Effector memory CD4-positive, alpha-beta T cell (primary cell): ENCODE measurements at places on chromosomes 12 and 14.

- no peaks in the 10 kb centered on the region for H3K36me3 ChIP-seq
- no peak overlapping the region for H3K4me3 ChIP-seq
- DNase-seq = no peak
- no peaks in the 10 kb centered on the region for H3K27me3 ChIP-seq
- H3K4me1 ChIP-seq = no peaks in the 10 kb centered on the region
These were observed 334.9 kb upstream of the DIO2 start for GRCh38 chr14:80545935-80546854.

GRCh38 chr14:100734031-100734990, 7.6 kb downstream of the DLK1 start:
- DNase-seq = no peak
- no peaks in the 10 kb centered on the region for H3K27me3 ChIP-seq
- no peaks in the 10 kb centered on the region for H3K4me1 ChIP-seq
- no peak overlapping the region for H3K4me3 ChIP-seq

GRCh38 chr12:13372386-13372785, 175.9 kb downstream of the EMP1 start:
- no peaks in the 10 kb centered on the region for H3K4me1 ChIP-seq
- no peak overlapping the region for H3K4me3 ChIP-seq

- no peaks in the 10 kb centered on the region for H3K27me3 ChIP-seq
- no peaks in the 10 kb centered on the region for H3K36me3 ChIP-seq
- H3K27ac ChIP-seq = no peak overlapping the region
- no peak for DNase-seq
- no peak overlapping the region for H3K4me3 ChIP-seq
These were observed 76.1 kb upstream of the REP15 start for GRCh38 chr12:27620121-27620520.

DNA sequence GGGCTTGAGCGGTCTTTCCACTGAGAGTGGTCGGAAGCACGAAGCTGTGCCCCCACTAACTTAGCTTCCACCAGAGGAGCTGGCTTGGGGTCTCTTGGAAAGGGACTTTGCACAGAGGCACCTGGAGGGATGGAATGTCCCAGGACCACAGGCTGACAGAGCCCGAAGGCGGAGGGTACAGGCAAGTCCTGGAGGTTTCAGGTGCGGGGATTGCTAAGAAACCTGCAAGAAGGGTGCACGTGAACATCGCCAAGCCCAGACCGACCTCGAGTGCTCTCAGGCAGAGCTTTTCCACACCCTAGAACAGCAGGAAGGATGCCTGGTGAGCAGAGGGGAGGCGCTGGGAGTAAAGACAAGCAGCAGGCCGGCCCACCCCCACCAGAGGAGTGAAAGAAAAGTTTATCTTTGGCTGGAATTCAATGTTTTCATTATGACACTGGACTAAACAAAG, 61.6 kb downstream of the SERPINA3 start:
- no peak overlapping the region for H3K4me3 ChIP-seq
- no peaks in the 10 kb centered on the region for H3K36me3 ChIP-seq
- peaks cover 3% of the 10 kb centered on the region for H3K27me3 ChIP-seq
- H3K4me1 ChIP-seq = no peaks in the 10 kb centered on the region
- no peak overlapping the region for H3K27ac ChIP-seq

DNA sequence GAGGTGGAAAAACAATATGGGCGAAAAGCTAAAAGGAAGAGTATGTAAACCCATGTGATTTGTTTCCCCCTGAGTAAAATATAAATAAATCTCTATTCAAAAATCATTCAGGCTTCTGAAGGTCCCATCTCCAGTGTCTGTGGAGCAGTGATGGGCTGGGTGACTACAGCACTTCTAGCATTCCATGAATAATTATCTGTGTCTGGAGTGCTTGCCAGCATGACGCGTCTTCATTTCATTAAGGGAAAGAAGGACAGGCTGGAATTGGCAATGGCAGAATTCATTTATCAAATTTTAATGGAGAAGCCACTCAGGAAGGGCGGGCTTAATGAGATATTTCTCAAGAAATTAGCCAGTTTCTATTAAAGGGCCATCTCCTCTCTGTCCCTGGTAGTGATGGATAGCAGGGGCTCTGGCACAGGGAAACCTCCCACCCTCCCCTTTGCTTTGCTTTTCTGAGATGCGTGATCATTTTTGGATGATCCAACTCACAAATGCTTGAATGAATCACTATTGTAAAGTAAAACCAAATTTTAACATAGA, 916.3 kb upstream of the SEL1L start:
- H3K27ac ChIP-seq = no peak overlapping the region
- H3K4me1 ChIP-seq = no peaks in the 10 kb centered on the region
- DNase-seq = no peak
- H3K4me3 ChIP-seq = no peak overlapping the region

DNA sequence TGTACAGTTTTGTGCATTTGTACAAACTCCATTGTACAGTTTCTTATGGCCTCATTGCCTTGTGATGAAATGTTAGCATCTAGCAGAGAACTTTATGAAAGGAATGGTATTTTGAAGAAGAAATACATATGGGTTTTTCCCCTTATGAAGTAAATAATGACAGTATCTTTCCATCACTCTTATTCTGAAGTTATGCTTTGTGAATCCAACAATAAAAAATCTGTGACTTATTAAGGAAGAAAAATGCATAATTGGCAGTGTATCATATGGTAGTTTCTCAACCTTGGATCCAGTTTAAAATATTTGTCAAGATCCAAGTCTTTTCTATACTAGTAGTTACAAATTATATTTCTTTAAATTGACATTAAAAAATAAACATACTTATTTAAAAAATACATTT, 859.1 kb upstream of the FLRT2 start:
- DNase-seq = no peak
- no peaks in the 10 kb centered on the region for H3K27me3 ChIP-seq
- no peaks in the 10 kb centered on the region for H3K36me3 ChIP-seq

GRCh38 chr14:35257809-35258208, 34.4 kb upstream of the PSMA6 start:
- no peak overlapping the region for H3K27ac ChIP-seq
- DNase-seq = no peak
- no peaks in the 10 kb centered on the region for H3K27me3 ChIP-seq
- no peak overlapping the region for H3K4me3 ChIP-seq
- no peaks in the 10 kb centered on the region for H3K4me1 ChIP-seq

GRCh38 chr12:67202011-67202677, 67.0 kb upstream of the CAND1 start:
- no peaks in the 10 kb centered on the region for H3K36me3 ChIP-seq
- H3K4me3 ChIP-seq = no peak overlapping the region
- no peak for DNase-seq

GRCh38 chr12:113334786-113335539, at the start of gene SLC8B1:
Gene SLC8B1 (minus strand): TSS chr12:113335109. CDS start chr12:113332878, 2,231 bp downstream.
- peaks cover 8% of the 10 kb centered on the region for H3K4me1 ChIP-seq
- H3K27me3 ChIP-seq = no peaks in the 10 kb centered on the region
- H3K4me3 ChIP-seq = peak within 1 kb of the TSS; percentile 88
- peak within 1 kb of the TSS; percentile 53 for H3K27ac ChIP-seq
- H3K36me3 ChIP-seq = peaks cover 12% of the 10 kb centered on the region

GRCh38 chr14:89468566-89468965, 51.5 kb upstream of the FOXN3 start:
- no peaks in the 10 kb centered on the region for H3K4me1 ChIP-seq
- no peak for DNase-seq
- H3K27ac ChIP-seq = no peak overlapping the region
- H3K36me3 ChIP-seq = no peaks in the 10 kb centered on the region
- H3K4me3 ChIP-seq = no peak overlapping the region
